Activated naive CD4-positive, alpha-beta T cell treated with anti-CD3 and anti-CD28 coated beads for 36 hours (primary cell): ENCODE measurements at places on chromosomes 4 and X. TPM values are rescaled to one million over a fixed set of nuclear protein-coding genes. Genes with fewer than 3 reads are reported as not detected.

HMX1 gene
- not detected for total RNA-seq

DNA sequence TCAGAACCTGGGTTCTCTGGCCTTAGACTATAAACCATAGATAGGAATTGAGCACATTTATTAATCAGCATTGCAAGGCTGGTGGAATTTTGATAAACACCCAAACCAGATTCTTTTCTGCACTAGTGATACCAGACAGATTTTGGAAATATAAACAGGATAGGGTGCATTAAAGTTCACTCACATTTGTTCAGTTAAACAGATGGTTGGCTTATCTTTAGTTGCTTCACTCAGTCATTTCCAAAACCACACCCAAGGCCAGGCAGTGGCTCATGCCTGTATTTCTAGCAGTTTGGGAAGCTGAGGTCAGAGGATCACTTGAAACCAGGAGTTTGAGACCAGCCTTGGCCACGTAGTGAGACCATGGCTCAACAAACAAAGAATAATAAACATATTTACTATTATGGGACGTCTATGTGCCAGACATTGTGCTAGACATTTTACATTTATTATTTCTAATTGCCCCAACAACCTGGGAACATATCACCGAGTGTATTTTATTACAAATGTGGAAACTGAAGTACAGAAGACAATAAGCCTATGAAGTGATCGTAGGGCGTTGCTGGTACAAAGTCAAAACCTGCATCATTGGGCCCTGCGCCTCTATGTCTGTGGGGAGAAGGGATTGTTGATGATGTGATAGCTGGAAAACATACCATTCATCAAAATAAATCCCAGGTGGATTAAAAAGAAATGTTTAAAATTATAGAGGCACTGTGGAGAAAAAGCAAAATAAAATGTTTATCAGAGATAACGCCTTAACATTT, 15.0 kb downstream of the ADD1 start:
- H3K27me3 ChIP-seq: no peaks in the 10 kb centered on the region
- H3K4me1 ChIP-seq: peaks cover 73% of the 10 kb centered on the region
- H3K27ac ChIP-seq: no peak overlapping the region
- peaks cover 14% of the 10 kb centered on the region for H3K36me3 ChIP-seq
- DNase-seq: no peak

DNA sequence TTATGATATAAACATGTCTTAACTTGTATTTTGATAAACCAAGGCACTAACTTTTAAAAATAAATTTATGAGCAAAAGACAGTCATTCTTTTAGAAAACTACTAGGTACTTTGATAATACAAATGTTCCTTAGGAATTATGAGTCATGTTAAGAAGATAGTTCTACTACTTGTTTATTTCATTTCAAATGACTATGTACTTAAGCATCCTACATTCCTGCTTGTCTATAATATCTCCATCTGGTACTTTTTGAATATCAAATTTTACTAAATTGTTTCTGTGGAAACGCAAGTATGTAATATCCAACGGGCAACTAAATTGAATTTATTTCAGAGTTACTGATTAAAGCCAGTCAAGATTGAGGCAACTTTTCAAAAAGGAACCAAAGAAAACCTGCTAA, 61.8 kb downstream of the CAMK2D start:
- H3K27ac ChIP-seq: peak overlapping the region; percentile 85
- no peak overlapping the region for H3K4me3 ChIP-seq
- no peaks in the 10 kb centered on the region for H3K27me3 ChIP-seq
- peaks cover 42% of the 10 kb centered on the region for H3K4me1 ChIP-seq
- peaks cover 3% of the 10 kb centered on the region for H3K36me3 ChIP-seq

- H3K4me3 ChIP-seq: no peak overlapping the region
- no peak overlapping the region for H3K27ac ChIP-seq
- H3K36me3 ChIP-seq: no peaks in the 10 kb centered on the region
- no peaks in the 10 kb centered on the region for H3K4me1 ChIP-seq
- DNase-seq: no peak
Measured at GRCh38 chr4:16043642-16044498, 40.0 kb downstream of the PROM1 start.

DNA sequence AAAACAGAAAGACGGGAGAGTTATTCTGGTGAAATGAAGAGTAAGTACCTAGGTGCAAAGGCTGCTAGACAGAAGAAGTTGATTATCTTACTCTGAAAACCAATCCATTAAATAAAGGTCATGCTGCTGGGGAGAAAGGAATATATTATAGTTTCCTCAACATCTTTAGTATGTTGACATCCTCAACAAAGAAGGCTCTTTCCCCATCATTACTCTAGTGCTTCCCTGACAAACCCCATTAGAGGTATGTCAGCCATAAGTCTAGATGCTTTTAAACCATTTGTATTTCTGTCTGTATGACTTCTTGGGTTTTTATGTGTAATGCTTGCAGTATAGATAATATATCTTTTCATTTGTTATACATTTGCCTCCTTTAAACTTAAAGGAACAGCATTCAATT, 75.9 kb downstream of the ADGRL3 start:
- H3K4me3 ChIP-seq: no peak overlapping the region
- no peaks in the 10 kb centered on the region for H3K36me3 ChIP-seq
- H3K27me3 ChIP-seq: no peaks in the 10 kb centered on the region

DNA sequence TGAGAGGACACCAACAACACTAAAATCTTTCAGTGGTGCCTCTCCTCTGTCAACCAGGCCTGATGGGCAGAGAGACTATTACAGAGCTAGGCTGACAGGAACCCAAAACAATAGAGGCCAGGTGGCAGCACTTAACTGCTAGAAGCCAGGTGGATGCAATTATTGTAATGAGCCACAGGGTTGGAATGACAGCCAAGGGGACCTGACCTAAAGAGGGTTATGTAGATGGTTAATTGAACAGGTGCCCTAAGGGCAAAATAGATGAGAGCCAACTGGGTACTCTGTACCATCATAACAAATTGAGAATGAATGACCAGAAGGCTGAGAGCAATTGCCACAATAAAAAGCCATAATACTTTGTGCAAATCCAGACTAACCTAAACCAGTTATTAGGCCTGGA, 24.7 kb upstream of the FRAS1 start:
- H3K4me1 ChIP-seq: no peaks in the 10 kb centered on the region
- no peak for DNase-seq
- H3K36me3 ChIP-seq: no peaks in the 10 kb centered on the region
- H3K4me3 ChIP-seq: no peak overlapping the region
- no peak overlapping the region for H3K27ac ChIP-seq

MAML3 gene
- total RNA-seq: 0.76 TPM

DNA sequence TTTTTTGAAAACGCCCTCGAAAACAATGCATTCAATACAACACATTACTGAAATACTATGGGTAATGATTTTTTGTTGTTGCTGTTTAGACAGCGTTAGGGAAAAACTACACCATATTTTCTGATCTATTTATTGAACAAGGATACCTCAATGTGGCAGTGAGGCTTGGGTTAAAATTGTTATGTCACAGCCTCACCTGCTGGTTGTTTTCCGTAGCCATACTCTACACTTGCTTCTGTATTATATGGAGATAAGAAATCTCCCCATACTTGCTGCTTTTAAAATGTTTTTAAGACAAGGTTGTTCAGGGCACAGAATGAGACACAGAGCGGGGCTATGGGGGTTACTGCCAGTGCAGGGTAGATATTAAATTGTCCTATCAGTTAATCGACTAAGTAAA, 221.6 kb upstream of the FTHL17 start:
- no peaks in the 10 kb centered on the region for H3K27me3 ChIP-seq
- H3K36me3 ChIP-seq: no peaks in the 10 kb centered on the region
- no peak overlapping the region for H3K27ac ChIP-seq
- H3K4me3 ChIP-seq: no peak overlapping the region
- H3K4me1 ChIP-seq: no peaks in the 10 kb centered on the region
- no peak for DNase-seq

- DNase-seq: no peak
- H3K4me1 ChIP-seq: peaks cover 2% of the 10 kb centered on the region
- no peaks in the 10 kb centered on the region for H3K27me3 ChIP-seq
- no peaks in the 10 kb centered on the region for H3K36me3 ChIP-seq
Measured at GRCh38 chr4:100420571-100420970, 97.3 kb downstream of the EMCN start.

ZAR1 gene
- not detected for total RNA-seq

GRCh38 chr4:101037938-101038413, 309.4 kb downstream of the PPP3CA start:
- peaks cover 13% of the 10 kb centered on the region for H3K4me1 ChIP-seq
- H3K27ac ChIP-seq: no peak overlapping the region
- H3K36me3 ChIP-seq: peaks cover 2% of the 10 kb centered on the region
- H3K4me3 ChIP-seq: no peak overlapping the region
- H3K27me3 ChIP-seq: no peaks in the 10 kb centered on the region

PIR gene
- total RNA-seq: 6.2 TPM

GRCh38 chr4:73066445-73066844, 3.1 kb downstream of the COX18 start:
- H3K27me3 ChIP-seq: no peaks in the 10 kb centered on the region
- H3K4me3 ChIP-seq: peak overlapping the region; percentile 41
- peaks cover 30% of the 10 kb centered on the region for H3K4me1 ChIP-seq
- no peak for DNase-seq
- H3K27ac ChIP-seq: peak overlapping the region; percentile 93

DNA sequence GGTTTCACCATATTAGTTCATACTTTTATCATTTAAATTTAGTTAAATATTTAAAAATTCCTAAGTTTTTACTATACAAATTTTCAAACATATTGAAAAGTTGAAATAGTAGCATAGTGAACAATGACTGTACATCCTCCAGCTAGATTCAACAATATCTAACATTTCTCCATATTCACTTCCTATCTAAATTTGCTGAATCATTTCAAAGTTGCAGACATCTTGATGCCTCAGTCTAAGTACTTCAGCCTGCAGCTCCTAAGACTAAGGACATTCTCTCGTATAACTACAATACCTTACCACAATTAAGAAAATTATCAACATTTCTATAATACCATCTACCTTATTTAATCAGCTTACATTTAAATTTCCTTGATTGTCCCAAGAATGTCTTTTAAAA, 132.7 kb downstream of the TMEM164 start:
- no peaks in the 10 kb centered on the region for H3K27me3 ChIP-seq
- no peak for DNase-seq
- H3K27ac ChIP-seq: no peak overlapping the region
- H3K4me1 ChIP-seq: peaks cover 18% of the 10 kb centered on the region

DNA sequence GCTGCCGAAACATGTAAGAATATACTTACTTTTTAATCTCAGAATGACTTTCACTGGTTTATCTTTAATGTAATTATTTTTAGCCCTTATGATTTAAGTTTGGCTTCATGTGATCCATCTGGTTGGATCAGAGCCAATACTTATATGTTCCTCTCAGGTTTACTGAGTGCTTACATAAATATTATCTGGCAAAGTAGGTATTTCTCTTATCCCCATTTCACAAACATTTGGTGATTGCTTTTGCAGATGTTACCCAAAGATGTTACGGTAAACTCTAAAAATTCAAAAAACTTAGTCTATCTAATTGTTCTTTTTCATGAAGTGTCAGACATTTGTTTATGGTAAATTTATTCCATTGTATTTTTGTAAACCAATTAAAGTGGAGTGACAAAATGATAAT, 115.0 kb upstream of the TLL1 start:
- no peaks in the 10 kb centered on the region for H3K4me1 ChIP-seq
- H3K27ac ChIP-seq: no peak overlapping the region
- H3K4me3 ChIP-seq: no peak overlapping the region
- no peaks in the 10 kb centered on the region for H3K36me3 ChIP-seq

DNA sequence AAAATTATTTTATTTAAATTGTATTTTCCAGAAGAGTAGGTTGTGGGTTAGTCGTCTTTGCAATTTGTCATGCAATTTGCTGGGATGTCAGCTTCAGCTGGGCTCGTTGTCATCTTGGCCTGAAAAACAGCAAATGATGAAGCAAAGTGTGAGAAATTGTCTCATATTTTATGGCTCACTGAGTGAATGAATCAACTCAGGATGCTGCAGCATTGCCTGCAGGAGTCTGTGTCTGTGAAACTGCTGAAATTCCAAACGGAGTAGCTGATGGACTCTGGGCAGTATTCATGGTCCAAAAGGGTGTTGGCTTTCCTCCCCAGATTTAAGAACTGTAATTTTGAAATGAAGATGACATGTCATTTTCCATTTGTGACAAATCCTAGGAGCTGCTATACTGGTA, 37.2 kb downstream of the CXCL8 start:
- H3K27me3 ChIP-seq: peaks cover 4% of the 10 kb centered on the region
- no peak for DNase-seq
- no peak overlapping the region for H3K27ac ChIP-seq
- no peaks in the 10 kb centered on the region for H3K36me3 ChIP-seq
- H3K4me1 ChIP-seq: no peaks in the 10 kb centered on the region
- H3K4me3 ChIP-seq: no peak overlapping the region

NUDT11 gene
- total RNA-seq: 1.5 TPM

ABRAXAS1 gene
- total RNA-seq: 19.7 TPM

DNA sequence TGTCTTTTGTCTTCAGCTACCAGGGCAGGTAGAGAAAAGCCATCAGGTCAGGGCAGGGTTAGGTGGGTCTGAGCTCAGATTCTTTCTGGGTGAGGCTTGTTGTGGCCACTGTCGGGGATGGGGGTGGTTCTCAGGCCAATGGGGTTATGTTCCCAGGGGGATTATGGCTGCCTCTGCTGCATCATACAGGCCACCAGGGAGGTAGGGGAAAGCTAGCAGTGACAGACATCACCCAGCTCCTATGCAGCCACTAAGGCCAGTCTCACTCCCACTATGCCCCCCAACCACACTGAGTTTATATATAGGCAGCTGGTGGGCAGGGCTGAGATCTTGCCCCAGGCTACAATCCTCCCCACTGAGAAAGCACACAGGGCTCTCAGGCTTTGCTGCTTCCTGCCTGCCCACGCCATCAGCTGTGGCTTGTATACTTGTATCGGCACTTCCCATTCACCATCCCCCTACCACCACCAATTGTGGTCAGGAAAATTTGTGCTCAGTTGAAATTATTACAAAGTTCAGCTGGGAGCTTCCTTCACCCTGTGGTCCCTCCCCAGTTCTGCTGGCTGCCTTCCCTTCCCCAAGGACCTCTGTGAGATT, 72.6 kb upstream of the PTPN13 start:
- no peak overlapping the region for H3K27ac ChIP-seq
- H3K27me3 ChIP-seq: peaks cover 31% of the 10 kb centered on the region
- no peak for DNase-seq
- H3K4me1 ChIP-seq: no peaks in the 10 kb centered on the region

- no peak overlapping the region for H3K27ac ChIP-seq
- no peaks in the 10 kb centered on the region for H3K27me3 ChIP-seq
- DNase-seq: no peak
- no peaks in the 10 kb centered on the region for H3K36me3 ChIP-seq
- peaks cover 10% of the 10 kb centered on the region for H3K4me1 ChIP-seq
Measured at GRCh38 chr4:2248821-2249261, 6.9 kb upstream of the HAUS3 start.
